HFFc6 (cell line): ENCODE measurements at places on chromosomes 11 and 22.
A peak's percentile ranks its signal among the peaks of the same experiment; 100 is the strongest.

DNA sequence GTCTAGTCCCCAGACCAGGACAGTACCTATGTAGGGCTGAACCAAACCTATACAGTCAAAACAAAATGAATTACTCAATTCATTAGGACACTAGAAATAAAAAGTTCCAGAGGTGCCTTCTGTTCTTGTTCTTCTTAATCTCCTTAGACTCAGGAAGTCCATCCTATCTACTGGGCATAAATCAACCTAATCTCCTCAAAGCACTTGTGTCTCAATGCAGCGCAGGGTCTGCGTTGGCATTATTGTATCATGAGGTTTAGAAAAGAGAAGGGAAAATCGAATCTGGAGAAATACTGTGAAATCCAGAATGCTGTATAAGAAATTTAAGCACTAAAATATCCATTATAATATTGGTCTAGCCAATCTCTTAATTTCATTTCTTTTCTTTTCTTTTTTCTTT, 2.4 kb upstream of the OR10V1 start:
- DNase-seq = no peak

GRCh38 chr11:1572197-1573076, at the start of gene DUSP8:
Gene DUSP8, minus strand, starts transcription at chr11:1572271. Its CDS starts 6,445 bp downstream, at chr11:1565826.
- peak; percentile 67 for DNase-seq

GRCh38 chr11:134557571-134558257, 145.7 kb upstream of the B3GAT1 start:
- DNase-seq = no peak

DNA sequence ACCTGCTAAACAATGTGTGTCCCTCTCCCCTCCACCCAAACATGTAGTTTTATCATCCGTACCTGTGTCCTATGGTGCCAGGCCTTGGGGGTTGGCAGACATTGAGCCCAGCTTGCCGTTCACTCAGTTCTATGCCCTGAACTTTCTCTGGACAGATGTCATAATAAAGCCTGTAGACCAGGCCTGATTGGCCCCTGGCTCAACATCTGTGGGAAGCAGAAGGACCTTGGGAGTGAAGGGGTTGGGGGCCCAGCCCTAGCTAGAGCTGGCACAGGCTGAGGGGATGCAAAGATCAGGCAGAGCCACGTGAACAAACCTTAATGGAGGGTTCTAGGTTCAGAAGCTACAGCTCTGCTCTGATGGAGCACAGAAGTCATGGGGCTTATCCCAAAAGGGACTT, 600.6 kb downstream of the BUD13 start:
- no peak for DNase-seq

DNA sequence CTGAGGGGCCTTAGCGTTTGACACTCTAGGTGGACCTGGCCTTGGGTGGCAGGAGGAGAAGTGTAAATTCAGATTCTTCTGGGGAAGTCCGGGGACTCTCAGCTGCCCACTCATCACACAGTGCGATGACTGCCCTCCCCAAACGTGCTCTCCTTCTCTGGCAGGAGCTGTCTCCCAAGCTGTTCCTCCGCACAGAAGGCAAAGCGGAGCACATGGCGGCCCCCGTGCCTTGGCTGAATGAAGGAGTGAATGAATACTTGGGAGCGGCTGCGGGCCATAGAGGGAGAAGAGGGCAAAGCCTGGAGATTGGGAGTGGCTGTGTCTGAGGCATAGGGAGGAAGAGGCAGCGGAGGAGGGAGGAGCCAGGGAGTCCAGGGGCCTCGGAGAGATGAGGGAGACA, 6.9 kb upstream of the NAA40 start:
- DNase-seq = no peak

DNA sequence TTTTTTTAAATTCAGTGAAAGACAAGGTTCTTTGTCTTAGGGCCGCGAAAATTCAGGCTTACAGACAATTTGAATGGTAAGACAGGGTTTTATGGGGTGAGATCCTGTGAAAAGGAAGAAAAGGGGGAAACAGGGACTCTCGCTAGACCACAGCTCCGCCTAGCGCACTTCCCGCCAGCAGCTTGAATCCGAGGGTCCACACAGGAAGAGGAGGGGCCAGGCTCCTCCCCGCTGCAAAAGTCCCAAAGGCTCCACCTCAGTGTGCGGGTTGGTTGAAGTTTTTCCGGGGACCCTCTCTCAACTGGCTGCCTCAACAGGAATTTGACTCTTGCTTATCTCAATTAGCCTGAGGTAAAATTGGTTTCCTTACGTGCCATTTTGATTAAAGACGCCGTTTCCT, 950.9 kb upstream of the CNTN5 start:
- DNase-seq = no peak

DNA sequence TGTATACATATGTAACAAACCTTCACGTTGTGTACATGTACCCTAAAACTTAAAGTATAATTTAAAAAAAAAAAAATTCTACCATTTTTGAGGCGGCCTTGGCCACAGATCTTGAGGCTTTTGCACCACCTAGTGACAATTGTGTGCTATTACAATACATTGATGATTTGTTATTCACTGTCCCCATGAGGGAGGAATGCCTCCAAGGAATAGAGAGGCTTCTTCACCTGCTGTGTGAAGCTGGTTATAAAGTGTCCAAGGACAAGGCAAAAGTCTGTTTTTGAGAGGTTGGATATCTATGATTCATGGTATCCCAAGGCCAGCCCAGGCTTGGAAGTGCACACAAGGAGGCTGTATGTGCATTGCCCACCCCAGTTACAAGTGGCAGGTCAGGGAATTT, 30.7 kb downstream of the SLC22A25 start:
- DNase-seq = peak; percentile 22

DNA sequence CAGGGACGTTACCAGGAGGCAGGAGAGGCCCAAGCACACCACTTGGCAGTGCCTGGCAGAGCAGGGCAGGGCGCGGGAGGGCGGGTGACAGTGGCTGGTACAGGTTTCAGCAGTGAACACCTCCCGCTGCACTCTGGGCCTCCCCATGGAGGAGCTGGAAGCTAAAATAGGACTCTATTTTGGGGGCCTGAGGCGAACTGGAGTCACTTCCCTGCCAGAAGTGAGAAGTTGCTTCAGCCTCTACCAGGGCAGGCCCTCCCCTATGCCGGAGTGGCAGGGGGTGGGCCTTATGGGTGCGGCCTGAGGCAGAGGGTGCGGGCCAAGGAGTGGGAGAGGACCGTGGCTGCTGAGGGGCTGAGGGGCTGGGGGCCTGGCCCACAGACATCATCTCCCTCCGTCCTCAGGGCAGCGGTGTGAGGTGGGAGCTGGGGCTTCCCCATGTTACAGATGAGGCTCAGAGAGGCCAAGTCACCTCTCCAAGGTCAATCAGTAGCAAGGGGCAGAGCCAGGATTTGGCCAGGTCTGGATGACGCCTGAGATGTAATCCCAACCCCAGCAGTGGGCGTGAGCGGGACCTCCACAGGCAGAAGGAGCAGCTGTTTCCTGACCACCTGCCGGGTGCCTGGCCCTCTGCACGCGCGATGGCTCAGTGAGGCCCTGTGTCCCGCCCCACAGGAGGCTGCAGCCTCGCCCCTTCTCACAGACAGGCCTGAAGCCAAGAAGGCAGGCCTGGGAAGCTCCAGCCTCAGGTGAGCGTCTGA, 39.3 kb downstream of the KCNJ4 start:
- no peak for DNase-seq

- DNase-seq = no peak
Measured at GRCh38 chr22:20022978-20023613, 2.2 kb downstream of the TANGO2 start.

GRCh38 chr22:46813816-46814597, 51.6 kb downstream of the TBC1D22A start:
- peak; percentile 42 for DNase-seq

- no peak for DNase-seq
Measured at GRCh38 chr11:109490953-109491635, 69.1 kb downstream of the C11orf87 start.

GRCh38 chr22:20531404-20532201, 24.2 kb downstream of the MED15 start:
- DNase-seq = peak; percentile 90

- peak; percentile 4 for DNase-seq
Measured at GRCh38 chr11:11524436-11525061, 97.3 kb downstream of the GALNT18 start.

DNA sequence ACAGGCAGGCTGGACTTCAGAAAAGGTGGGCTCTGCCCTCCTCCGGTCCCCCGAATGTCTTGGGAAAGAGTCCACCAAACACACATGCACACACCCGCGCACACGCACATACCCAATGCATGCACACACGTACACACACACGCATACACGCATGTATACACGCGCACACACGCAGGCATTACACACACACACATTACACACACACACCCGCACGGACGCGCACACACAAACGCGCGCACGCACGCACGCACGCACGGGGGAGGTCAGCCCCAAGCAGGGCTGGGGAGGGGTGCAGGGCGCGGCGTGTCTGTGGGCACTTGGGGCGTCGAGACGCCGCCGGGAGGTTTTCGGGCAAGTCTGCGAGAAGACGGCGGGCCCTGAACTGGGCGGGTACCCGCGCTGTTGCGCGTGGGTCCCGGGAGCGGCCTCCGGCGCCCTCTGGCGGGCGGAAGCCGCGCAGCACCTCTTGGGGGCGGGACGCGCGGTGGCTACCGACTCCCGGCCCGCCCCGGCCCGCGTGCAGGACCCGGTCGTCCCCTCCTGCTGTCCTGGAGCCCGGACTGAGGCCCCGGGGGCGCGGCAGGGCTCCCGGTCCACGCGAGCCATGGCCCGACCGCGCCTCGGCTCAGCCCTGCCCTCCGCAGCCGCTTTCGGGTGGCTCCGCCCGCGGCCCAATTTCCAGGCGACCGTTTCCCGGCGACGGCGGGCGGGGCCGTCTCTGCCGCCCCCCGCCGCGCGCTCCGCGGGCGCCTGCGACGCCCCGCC, 3.6 kb downstream of the SEPTIN5 start:
- DNase-seq = peak; percentile 39

- no peak for DNase-seq
Measured at GRCh38 chr11:14607713-14608112, 35.9 kb upstream of the PDE3B start.

- no peak for DNase-seq
Measured at GRCh38 chr11:23704183-23704582, 792.7 kb upstream of the LUZP2 start.

- DNase-seq = no peak
Measured at GRCh38 chr11:17635551-17635938, 83.8 kb upstream of the MYOD1 start.
